Right ventricle myocardium inferior (tissue), 1 donor: ENCODE measurements at places on chromosomes 7 and 10. TPM values are rescaled to one million over a fixed set of nuclear protein-coding genes. Genes with fewer than 3 reads are reported as not detected.

GRCh38 chr10:4024027-4024426 is 239.0 kb upstream of the KLF6 start:
- no peak for DNase-seq

FAM25A gene
- total RNA-seq, result not detected

DNA sequence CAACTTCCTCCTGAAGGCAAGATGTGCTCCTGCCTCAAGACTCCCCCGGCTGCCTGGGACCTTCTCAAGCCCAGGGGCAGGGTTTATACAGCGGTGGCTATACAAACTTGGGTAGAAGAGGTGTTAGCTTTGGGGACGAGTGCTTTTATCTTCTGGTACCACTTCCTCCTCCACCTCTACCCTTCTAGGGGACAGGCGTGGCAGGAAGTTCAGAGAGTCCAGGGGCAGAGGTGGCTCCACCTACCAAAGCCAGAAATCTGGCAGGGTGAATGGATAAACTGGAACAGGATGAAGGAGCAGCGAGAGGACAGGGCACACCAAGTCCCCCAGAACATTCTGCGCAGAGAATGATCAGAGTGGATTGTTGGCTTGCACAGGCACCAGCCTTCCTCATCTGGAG is 24.0 kb upstream of the TM9SF3 start:
- no peak for DNase-seq

- no peak for DNase-seq
Observed at GRCh38 chr10:98460837-98461499, 14.2 kb upstream of the HPS1 start.

GRCh38 chr10:120961795-120962755 is 110.9 kb downstream of the WDR11 start:
- DNase-seq, result no peak

- no peak for DNase-seq
Observed at GRCh38 chr10:44379907-44380306, 5.0 kb downstream of the CXCL12 start.

C10orf105 gene
- 0.05 TPM for total RNA-seq

PIP gene
- total RNA-seq, result not detected

DNA sequence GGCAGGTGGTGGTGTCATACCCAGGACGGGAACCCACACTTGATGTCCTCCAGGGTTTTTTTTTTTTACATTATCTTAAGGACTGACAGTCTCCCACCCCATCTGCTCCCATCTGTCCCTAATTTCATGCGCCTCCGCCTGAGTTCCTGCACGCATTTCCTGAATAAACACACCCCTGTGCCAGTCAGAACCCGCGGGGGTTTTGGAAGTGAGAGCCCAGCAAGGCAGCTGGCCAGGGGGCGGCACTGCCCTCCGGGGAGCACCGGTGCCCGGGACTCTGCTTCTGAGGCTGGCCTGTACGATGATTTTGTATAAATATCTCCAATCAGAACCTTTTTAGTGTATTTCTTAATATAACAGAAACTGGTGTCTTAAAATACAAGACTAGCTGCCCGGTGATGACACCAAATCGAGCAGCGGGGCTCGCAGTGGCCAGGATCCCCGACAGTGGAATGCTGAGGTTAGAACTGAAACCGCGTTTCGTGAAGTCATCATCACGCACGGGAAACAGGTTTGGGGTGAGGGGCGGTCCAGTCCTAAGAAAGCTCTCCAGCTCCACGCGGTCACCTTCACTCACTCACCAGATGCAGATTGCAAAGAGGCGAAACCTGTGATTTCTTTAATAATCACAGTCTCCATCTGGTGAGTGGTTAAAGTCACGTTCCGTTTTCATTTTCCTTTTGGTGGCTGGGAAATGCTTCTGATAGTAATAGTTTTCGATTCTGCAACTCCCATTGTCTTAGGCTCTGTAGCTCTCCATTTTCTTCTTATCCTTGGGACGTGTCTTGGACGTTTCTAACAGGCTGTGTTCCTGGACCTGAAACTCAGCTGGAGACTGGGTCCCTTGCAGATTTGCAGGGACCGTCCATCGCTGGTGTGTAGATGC is 19.7 kb downstream of the BNIP3 start:
- no peak for DNase-seq

- DNase-seq, result no peak
Observed at GRCh38 chr10:16866541-16867275, 49.5 kb upstream of the RSU1 start.

CHN2 gene
- 20.2 TPM for total RNA-seq

DNA sequence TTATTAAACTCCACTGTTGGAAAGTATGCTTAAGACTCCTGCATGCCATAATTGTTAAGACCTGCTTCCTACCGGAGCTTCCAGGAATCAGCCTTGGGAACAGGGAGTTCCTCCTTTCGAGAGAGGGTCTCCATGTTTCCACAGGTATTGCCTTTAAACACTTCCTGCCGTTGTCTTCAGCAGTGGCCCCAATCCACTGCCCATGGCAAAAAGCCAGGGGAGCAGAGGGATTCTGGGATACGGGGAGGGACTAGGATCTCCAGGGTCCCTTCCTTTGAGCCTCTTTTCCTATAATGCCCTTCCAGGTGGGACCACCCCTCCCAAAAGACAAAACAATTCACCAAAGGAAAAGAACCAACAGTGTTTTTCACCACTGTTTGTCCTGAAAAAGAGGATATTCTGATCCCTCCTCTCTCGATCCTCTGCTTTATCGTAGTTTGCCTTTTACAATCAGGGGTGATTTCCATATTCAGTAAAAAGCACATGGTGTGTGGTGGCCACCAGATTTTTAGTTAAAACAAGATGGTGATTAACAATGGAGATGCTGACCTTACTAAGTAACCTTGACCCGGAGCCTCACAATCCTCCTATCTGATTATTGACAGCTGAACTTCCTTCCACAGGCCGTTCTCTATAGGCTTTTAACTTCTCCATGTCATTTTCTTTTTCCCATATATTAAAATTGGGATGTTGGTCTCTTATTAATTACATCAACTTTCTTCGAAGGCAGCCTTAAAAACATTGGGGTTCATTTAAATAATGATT is 36.0 kb downstream of the LRRC72 start:
- DNase-seq, result no peak

CCDC146 gene
- total RNA-seq, result 11.0 TPM

- no peak for DNase-seq
Observed at GRCh38 chr7:13198727-13199126, 511.3 kb downstream of the ARL4A start.

CLCN1 gene
- total RNA-seq, result not detected

- no peak for DNase-seq
Observed at GRCh38 chr7:156173748-156174353, 361.6 kb upstream of the SHH start.

LIPM gene
- not detected for total RNA-seq

GRCh38 chr7:147013825-147014224 is 897.2 kb downstream of the CNTNAP2 start:
- DNase-seq, result no peak

C7orf33 gene
- total RNA-seq, result not detected

STRIP2 gene
- total RNA-seq, result 22.0 TPM

DNA sequence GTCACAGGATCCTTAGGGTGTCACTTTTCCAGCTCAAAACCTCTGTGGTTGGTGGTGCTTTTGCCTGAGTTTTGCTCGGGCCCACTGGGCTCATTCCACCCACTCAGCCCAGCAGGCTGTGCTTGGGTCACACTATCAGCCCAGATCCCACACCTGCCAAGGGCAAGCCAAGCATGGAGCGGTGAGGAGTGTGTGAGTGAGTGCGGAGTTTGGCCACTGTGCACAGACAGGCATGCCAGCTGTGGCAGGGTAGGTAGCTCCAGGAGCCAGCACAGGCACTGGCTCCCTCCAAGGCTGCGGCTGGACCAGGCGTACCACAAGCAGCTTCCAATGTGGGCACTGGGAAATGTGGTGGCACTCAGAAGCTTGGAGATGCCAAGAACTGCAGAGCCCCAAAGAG is 43.9 kb upstream of the TECTB start:
- DNase-seq, result peak; percentile 28

- no peak for DNase-seq
Observed at GRCh38 chr10:45373003-45373575, 927 bp upstream of the ALOX5 start.

DNA sequence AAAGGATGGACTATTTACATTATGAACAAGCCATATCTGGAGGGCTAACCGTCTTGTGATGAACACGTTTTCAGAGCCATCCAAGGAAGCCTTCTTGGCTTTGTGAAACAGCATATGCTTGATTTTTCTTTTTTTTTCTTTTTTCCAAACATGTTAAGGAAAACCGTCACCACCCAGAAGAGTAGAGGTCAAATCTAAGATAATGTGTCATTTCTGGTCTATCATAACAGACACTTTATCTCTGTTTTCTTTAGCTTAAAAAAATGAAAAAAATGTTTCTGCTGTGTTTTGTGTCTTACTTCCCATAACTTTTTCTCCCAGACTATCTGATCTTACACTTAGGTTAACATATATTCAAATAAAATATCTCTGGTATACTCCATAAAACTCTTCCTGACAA is 76.1 kb upstream of the DGKB start:
- DNase-seq, result no peak

DNA sequence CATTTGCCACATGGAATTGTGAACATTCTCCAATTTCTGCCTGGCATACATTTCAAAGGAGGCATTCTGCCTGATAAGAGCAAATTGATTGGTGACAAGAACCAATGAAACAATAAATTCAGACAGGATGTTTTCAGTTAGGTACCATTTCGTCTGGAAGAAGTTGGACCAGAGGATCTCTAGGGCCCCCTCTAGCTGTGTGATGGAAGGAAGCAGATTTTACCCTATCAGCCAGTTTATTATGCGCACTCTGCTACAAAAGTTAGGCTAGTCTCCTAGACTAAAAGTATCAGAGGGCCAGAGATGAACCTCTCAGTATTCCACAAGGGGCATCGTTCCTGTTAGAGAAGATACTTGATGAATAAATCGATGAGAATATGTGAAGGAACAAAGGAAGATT is 118.0 kb downstream of the BUB3 start:
- no peak for DNase-seq

PLAC9 gene
- 45.2 TPM for total RNA-seq

PIP4K2A gene
- 14.0 TPM for total RNA-seq

ATOH7 gene
- not detected for total RNA-seq

- peak; percentile 98 for DNase-seq
Observed at GRCh38 chr10:72319416-72320254, 35.1 kb downstream of the DNAJB12 start.

- DNase-seq, result no peak
Observed at GRCh38 chr7:99120501-99120900, 23.4 kb downstream of the SMURF1 start.

DNA sequence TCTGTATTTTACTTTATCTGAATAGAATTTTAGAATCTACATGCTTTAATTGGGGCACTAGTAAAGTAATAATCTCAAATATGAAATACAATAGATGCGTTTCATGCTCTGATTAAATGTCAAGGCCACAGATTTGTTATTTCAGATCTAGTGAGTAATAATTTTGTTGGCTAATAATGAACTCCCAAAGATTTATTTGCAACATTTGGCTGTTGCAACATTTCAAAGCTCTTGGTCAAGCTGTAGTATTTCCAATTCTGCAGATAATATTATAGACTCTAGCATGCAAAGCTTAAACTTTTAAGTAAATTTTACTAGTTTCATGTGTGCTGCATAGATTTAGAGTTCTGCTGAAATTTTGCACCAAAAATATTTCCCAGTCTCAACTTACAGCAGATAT is 16.7 kb downstream of the LRRN3 start:
- no peak for DNase-seq

DNA sequence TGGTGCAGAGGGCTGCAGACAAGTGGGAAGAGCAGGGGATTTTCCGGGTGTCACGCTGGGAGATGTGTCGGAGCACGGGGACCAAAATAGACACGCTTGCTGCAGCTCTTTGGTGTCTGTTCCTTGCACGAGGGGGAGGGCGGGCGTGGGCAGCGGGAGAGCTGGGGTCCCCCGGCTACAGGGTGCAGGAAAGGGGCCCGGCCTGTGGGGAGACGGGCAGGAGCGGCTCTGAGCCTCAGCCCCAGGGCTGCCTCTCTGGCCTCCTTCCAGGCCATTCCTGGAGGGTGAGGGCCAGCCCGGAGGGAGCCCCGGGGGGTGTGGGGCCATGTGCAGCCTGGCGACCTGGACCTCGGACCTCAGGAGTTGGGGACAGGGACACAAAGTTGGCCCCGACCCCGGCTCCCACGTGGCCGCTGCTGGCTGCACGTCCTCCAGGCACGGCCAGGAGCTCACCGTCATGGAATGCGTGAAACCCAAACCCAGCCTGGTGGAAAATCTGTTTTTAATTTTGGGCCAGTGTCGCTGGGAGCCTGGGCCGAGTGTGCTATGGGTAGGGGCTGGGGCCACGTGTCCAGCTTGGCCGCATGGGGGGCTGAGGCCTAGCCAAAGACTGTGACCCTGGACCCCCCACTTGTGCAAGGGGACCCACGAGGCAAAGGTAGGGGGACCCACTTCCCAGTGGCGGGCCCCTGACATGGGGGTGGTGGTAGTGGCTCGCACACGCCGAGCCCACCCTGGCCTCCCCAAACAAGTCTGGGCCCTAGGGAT is 6.6 kb downstream of the TTYH3 start:
- DNase-seq, result no peak

GRCh38 chr7:10706875-10707493 is 266.7 kb upstream of the PHF14 start:
- DNase-seq, result no peak

GRCh38 chr7:107725138-107725740 is 18.7 kb upstream of the CBLL1 start:
- no peak for DNase-seq

AKR1C8 gene
- total RNA-seq, result not detected

DNA sequence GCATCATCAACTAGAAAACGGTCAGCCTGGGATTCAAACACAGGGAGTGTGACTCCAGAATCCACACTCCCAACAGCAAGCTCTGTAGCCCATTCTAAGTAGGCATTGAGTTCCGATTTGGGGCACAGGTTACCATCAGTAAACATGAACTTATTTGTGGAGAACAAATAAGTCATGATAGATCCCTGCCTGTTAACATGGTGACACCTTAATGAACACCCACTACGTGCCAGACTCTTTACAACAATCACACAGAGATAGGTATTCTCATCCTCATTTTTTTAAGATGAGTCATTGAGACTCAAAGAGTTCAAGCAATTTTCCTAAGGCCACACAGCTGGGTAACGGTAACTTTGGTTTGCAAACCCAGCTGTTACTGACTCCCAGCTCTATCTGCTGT is 91.5 kb downstream of the LYZL2 start:
- DNase-seq, result no peak

SEC24C gene
- total RNA-seq, result 46.4 TPM

DNA sequence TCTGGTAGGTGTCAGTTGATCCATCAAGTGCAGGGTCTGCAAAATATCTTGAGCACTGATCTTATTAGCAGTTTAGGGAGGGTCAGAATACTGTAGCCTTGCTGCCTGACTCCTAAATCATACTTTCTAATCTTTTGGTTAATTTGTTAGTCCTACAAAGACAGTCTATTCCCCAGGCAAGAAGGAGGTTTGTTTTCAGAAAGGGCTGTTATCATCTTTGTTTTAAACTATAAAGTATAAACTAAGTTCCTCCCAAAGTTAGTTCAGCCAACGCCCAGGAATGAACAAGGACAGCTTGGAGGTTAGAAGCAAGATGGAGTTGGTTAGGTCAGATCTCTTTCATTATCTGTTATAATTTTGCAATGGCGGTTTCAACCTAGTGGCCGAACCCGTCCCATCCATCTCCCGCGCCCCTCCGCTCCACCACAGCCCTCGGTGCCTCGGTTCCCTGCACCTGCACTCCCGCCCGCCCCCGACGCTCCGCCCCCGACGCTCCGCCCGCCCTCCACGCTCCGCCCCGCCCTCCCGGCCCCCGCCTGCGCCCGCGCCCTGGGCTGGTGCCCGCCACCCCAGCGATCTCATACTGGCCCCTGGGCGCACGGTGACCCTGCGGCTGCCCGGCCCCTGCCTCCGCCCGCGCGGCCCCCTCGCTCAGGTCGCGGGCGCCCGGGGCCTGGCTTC is at the start of gene ADCK2:
TSS of gene ADCK2 (plus strand) at position 564 of the 681 bp plus-strand sequence. CDS start 386 bp downstream, outside the sequence.
- peak; percentile 81 for DNase-seq
